ENCODE measurements at places on chromosomes 12 and 14. TPM values are rescaled to one million over a fixed set of nuclear protein-coding genes. Genes with fewer than 3 reads are reported as not detected.

DNA sequence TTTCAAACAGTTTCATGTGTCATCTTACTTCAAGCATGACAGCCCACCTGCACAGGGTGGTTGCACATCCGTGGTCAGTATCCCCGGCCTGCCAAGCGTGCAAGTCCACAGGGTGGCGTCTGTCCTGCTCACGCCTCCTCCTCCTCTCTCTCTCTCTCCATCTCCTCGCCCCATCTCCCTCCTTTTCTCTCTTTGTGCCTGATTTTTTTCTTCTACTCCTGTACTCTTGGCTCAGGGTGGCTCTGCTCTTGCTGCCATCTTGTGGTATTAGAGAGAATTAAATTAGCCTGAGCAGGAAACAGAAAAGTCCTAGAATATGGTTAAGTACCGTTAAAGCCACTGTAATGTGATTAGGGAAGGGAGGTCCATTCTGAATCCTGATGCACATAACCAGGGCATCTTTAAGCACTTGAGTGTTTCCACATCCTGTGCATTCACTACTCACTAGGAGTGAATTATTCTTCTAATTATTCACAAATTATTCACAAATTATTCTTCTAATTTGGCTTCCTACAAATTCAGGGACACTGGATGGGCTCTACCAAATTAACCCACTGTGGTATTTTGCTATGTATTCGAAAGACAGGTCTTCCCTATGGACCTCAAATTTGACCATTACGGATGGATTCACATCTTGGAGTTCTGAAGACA lies 25.5 kb upstream of the DTX1 start:
- no peak for DNase-seq

DNA sequence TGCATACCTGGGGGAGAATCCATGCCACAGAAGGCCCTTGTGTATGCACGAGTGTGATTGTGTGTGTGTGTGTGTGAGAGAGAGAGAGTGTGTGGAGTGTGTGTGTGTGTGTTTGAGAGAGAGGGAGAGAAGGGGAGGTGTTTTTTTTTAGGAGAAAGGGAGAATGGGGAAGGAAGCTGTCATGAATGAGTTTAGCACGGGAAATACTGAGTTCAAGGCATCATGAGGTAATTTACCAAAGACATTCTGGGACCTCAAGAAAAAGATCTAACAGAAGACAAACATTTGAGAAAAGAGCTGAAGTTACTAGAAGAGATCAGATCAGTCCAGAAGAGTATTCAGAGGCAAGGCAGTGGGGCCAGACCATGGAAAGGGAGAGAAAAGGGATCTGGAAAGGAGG lies 157.1 kb downstream of the TTC7B start:
- no peak for DNase-seq

GRCh38 chr12:87513536-87514280 lies 515.5 kb downstream of the C12orf50 start:
- DNase-seq: no peak

- DNase-seq: no peak
Measured at GRCh38 chr12:111450676-111451075, 45.0 kb downstream of the SH2B3 start.

DNA sequence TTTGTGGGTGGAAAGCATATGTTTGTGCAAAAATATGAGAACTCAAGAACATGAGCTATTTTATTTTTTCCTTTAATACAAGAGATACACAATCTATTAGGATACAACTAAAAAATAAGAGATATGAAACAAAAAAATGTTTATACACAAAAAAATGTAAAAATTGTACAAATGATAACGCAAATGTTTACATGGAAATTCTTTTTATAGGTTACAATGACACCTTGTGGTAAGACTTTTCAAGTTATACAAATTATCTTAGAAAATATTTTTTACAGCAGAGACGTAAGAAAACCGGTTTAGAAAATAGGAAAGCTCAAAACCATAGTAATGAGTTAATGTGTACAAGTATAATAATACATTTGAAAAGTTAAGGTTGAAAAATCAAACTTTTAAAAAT lies 25.5 kb downstream of the CEP83 start:
- DNase-seq: no peak

- no peak for DNase-seq
Measured at GRCh38 chr12:119259484-119259883, 75.0 kb upstream of the CCDC60 start.

DNA sequence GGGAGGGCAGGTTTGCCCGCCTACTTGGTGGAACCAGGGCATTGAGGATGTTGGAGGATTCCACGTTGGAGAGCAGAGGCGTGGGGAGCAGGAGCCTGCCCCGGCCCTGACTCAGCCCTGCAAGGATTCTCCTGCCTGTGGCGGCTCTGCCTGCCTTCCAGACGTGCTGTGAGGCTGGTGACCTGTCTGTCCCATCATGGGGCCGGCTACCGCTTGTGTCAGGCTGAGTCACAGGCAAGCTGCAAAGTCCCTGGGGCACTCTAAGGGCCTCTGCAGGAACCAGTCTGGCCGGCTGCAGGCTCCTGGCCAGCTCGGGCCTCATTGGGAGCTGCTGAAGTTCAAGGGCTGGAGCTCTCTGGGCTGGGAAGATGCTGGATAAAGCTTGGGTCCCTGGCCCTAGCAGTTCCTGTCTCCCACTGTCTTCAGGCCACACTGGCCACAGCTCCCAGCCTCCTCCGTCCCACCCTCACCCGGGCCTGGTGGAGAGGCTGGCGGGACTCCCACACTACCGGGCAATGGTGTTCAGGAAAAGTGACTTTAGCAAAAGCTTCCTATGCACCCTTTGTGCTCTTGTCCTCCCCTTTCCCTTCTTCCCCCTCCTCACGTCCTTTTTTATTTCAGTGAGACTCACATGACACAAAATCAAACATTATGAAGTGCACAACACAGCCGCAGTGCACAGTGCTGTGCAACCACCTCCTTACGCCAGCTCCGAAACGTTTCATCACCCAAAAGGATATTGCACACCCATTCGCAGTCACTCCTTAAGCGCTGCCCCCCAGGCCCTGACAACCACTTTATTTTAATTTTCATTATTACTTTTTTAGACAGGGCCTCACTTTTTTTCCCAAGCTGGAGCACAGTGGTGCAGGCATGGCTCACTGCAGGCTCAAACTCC lies 22.0 kb upstream of the ULK1 start:
- DNase-seq: no peak

GRCh38 chr12:107106241-107107025 lies 13.1 kb upstream of the CRY1 start:
- no peak for DNase-seq

DNA sequence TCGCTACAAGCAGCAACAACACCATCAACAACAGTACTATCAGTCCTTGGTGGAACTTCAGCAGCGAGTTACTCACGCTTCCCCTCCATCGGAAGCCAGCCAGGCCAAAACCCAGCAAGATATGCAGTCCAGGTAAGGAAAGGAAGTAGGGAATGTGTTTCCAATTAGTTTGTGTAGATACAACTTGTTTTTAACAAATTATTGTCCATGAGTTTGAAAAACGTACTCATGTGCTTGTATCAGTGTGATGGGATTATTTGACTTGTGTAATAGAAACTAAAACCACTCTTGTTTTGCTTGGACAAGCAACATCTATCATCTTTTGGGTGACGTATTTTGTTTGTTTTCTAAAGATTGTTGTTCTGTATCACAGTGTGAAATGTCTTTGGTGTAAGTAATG lies 137.9 kb downstream of the NAV3 start:
- no peak for DNase-seq

DNA sequence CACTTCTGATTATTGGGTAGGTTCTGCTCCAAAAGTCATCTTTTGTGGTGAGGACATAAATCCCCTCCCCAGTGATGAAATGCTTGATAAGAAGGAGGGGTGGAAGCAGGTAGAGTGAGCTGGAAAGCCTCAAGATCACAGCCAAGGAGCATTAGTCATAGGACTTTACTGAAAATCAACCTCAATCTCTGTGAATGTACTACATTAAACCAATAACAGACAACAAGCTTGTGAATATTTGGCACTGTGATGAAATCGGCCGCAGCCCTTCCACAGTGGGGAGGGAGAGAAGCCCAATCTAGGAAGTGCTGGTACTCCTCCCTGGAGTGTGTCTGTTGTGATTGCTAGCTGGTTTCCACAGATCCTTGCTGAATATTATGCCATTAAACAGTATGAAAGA lies 41.2 kb upstream of the PTCSC3 start:
- DNase-seq: no peak

GRCh38 chr12:25119020-25119419 lies 75.9 kb downstream of the DNAI7 start:
- no peak for DNase-seq

DNA sequence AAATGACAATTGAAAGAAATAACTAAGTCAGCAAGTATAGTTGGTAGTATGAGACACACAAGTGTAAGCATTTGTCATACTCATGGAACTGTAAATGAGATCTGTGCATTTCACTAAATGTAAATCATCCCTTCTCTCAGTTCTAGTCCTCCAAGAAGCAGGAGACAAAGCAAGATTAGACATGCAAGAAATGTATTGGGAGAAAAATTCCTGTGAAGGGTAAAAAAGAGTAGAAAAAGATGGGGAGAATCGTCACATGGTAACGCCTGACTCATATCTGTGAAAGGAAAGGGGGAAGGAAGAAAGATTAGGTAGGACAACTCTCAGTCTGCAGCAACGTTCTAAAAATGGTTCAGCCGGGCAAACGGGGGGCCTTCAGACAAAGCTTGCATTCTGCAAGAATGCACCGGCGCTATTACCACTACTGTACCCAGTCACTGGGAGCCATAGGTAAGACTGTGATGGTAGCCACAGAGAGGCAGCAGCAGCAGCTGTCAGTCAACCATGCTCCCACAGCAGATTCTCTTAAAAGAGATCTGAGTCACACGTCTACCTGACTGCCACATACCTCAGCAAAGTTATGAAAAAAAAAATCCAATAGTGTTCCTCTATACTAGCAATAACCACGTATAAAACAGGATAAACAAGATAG lies 18.0 kb upstream of the RFX4 start:
- DNase-seq: no peak

GRCh38 chr12:75953312-75953906 lies 78.2 kb downstream of the PHLDA1 start:
- no peak for DNase-seq

- DNase-seq: no peak
Measured at GRCh38 chr12:33575346-33575745, 135.7 kb upstream of the SYT10 start.

DNA sequence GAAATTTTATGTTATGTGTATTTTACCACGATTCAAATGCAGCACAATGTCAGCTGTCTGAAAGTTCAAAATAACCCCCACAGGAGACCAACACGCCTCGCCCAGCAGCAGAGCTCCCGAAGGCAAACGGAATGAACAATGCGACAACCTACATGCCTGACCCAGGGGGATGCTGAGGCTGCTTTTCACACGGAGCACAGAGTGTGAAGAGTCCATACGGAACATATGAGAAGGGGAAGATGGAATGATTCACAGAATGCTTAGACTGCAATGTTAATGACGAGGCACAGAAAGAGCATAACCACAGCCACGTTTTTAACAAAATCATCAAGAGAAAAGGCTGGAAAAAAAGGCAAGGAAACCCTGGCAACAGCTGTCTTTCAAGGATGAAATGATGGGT lies 22.6 kb downstream of the ZFYVE21 start:
- peak; percentile 8 for DNase-seq

DNA sequence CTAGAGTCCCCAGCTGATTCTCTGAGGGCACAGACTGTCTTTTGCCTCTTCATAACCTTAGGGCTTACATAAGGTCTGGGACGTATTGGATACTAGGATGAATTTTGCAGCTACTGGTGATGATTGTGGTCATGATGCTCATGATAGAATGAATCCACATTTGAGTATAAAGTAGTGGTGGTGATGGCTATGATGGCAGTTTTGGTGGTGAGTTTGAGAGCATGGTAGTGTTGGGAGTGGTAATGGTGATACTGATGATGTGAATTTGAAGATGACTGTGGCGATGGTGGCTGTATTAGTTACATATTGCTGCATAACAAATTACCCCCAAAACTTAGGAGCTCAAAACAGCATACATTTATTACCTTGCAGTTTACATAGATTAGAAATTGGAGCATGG lies 14.1 kb upstream of the ASIC1 start:
- no peak for DNase-seq

GRCh38 chr14:23441076-23441475 lies 5.6 kb upstream of the MYH7 start:
- DNase-seq: no peak

DNA sequence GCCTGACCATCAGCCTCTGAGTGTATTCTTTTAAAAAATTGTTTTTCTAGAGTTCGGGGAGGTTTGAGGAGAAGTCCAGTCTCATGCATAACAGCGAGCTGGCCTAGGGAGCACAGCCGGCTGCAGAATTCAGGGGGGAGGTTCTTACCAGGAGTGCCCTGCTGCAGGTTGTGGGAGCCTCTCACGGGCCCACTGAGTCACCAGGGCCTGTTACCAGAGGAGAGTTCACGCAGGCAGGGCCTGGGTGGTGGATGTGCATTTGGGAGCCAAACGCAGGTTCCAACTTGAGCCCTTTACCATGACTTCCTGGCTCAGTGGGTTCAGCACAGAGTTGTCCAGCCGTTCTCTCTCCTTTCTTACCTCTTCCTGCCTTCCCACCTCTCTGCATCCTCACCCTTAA lies 14.4 kb downstream of the CD9 start:
- DNase-seq: no peak

GRCh38 chr14:49977126-49977841 lies 84.4 kb downstream of the ARF6 start:
- no peak for DNase-seq

- no peak for DNase-seq
Measured at GRCh38 chr14:93073910-93074769, 41.6 kb downstream of the ITPK1 start.

DNA sequence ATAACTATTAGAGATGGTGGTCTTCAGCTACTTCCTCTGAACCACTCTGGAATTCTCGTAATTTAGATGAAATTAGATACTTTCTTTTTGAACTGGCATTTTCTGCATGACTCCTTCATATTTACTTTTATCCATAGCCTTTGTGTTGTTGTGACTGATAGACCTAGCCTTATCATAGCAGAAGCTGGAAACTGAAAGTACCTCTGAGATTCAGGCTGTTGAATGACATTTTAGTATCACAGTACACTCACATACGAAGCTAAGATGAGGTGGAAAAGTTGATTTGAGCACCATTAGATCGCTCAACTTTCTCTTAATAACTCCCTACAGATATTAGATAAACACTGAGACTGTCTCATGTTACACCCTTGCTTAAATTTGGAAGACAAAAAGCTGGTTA lies 525.1 kb upstream of the FBXO33 start:
- no peak for DNase-seq

DNA sequence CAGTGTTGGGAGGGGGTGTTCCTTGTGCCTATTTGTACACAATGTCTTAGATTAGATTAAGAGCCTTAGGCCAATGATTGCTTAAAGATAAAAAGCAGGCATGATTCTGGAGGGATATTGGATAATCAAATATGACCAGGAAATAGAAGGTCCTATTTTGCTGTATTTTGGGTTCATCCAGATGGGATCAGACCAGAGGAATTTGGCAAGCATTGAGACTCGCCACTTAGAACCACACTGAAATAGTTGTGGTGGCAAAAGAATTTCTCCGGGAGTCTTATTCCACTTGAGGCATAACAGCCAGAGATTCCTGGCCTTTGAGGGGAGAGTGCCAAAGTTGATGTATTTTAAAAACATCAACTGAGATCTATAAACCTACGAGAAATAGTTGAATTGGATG lies 327.2 kb downstream of the RAD51B start:
- DNase-seq: no peak

GABARAPL1 gene
- total RNA-seq: 77.0 TPM

PDZRN4 gene
- 26.8 TPM for total RNA-seq

GLT1D1 gene
- 1.9 TPM for total RNA-seq

CCNB1IP1 gene
- total RNA-seq: 28.9 TPM

LYSET gene
- total RNA-seq: 13.6 TPM

SYCP3 gene
- total RNA-seq: 0.24 TPM

COX8C gene
- 0.52 TPM for total RNA-seq

Data from posterior vena cava (tissue), 2 donors.